ENCODE measurements at places on chromosomes 6 and 20.

GRCh38 chr20:38243709-38244020 is 16.9 kb downstream of the KIAA1755 start:
- H3K36me3 ChIP-seq, result peaks cover 20% of the 10 kb centered on the region
- H3K27ac ChIP-seq, result no peak overlapping the region
- H3K4me1 ChIP-seq, result no peaks in the 10 kb centered on the region
- H3K4me3 ChIP-seq, result no peak overlapping the region
- no peaks in the 10 kb centered on the region for H3K27me3 ChIP-seq

DNA sequence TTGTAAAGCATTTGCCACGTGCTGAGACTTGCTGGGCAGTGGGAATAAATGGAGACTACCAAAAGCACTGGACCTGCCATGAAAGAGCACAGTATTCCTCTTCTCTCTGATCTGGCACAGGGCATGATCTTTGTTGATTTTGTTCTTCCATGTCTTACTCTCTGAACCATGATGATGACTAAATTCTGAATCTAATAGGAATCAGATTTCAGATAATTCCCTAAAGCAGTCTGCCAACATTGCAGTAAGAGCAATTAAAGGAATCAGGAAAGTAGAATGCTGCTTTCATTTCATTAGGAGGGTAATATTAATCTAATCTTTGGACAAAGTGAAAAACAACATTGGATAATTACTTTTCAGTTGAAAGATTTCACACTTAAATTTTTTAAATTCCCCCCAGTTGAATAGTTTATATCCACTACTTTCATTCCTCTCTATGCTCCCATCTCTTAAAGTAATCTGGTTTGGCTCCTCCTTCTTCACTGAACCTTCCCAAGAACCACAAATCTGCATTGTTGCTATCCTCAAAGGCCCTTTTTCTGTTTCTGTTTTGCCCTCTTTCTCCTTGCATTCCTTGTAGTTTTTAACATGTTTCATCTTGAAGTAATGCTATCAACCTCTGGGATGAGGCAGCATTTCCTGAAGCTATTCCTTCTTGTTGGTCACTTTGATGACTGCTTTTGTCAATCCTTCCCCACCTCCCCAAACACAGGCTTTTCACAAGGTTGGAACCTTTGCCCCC is 243.2 kb upstream of the TENT5A start:
- no peaks in the 10 kb centered on the region for H3K36me3 ChIP-seq
- peak; percentile 69 for DNase-seq
- H3K4me3 ChIP-seq, result no peak overlapping the region
- H3K27ac ChIP-seq, result peak overlapping the region; percentile 94
- H3K4me1 ChIP-seq, result peaks cover 39% of the 10 kb centered on the region

- no peaks in the 10 kb centered on the region for H3K36me3 ChIP-seq
- no peak for DNase-seq
- no peaks in the 10 kb centered on the region for H3K4me1 ChIP-seq
- no peak overlapping the region for H3K27ac ChIP-seq
- H3K27me3 ChIP-seq, result no peaks in the 10 kb centered on the region
- H3K4me3 ChIP-seq, result no peak overlapping the region
Measured at GRCh38 chr20:22490287-22491193, 93.8 kb downstream of the FOXA2 start.

GRCh38 chr6:17914651-17915050 is 72.8 kb downstream of the KIF13A start:
- H3K4me1 ChIP-seq, result no peaks in the 10 kb centered on the region
- H3K36me3 ChIP-seq, result no peaks in the 10 kb centered on the region
- H3K27me3 ChIP-seq, result no peaks in the 10 kb centered on the region

- H3K4me1 ChIP-seq, result no peaks in the 10 kb centered on the region
- H3K36me3 ChIP-seq, result no peaks in the 10 kb centered on the region
- H3K4me3 ChIP-seq, result no peak overlapping the region
- peaks cover 40% of the 10 kb centered on the region for H3K27me3 ChIP-seq
- DNase-seq, result no peak
Measured at GRCh38 chr20:37564388-37565133, 36.9 kb upstream of the BLCAP start.

DNA sequence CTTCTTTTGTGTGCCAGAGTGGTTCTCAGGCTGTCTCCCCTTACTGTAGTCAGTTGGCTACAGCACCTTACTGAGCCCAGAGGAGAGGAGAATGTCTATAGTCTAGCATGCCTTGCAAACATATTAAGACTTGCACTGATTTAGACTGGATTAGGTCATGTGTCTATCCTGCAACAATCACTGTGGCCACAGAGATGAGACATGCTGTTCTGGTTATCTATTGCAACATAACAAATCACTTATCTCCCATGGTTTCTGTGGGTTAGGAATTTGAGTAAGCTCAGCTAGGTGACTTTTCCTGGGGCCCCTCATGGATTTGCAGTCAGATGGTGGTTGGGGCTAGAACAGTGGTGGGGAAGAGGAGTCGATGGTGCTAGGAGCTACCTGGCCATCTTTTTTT is 261.3 kb downstream of the SOD2 start:
- no peaks in the 10 kb centered on the region for H3K27me3 ChIP-seq
- no peaks in the 10 kb centered on the region for H3K4me1 ChIP-seq
- no peak overlapping the region for H3K4me3 ChIP-seq
- no peak for DNase-seq

- H3K4me1 ChIP-seq, result peaks cover 7% of the 10 kb centered on the region
- peaks cover 10% of the 10 kb centered on the region for H3K36me3 ChIP-seq
- peak; percentile 66 for DNase-seq
- no peak overlapping the region for H3K27ac ChIP-seq
- H3K4me3 ChIP-seq, result no peak overlapping the region
- no peaks in the 10 kb centered on the region for H3K27me3 ChIP-seq
Measured at GRCh38 chr6:157314705-157315321, 8.5 kb downstream of the TMEM242 start.

DNA sequence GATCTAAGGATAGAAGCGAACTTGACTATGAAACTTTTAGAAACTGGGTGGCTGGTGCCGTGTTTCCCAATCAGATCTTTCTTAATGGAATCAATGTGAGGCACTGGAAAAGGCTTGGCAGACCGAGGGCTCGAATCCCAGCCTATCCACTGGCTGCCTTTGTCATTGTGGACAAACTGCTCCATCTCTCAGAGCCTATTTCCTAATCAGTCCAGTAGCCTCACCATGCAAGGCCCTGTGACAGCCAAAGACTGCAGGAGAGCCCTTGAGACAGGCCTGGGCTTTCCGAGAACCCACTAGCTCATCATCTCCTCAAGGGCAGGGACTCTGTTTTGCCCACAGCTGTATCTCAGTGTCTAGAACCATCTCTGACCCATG is 43.4 kb downstream of the SPDEF start:
- no peaks in the 10 kb centered on the region for H3K36me3 ChIP-seq
- H3K4me3 ChIP-seq, result no peak overlapping the region
- no peak overlapping the region for H3K27ac ChIP-seq
- DNase-seq, result no peak
- peaks cover 7% of the 10 kb centered on the region for H3K27me3 ChIP-seq

DNA sequence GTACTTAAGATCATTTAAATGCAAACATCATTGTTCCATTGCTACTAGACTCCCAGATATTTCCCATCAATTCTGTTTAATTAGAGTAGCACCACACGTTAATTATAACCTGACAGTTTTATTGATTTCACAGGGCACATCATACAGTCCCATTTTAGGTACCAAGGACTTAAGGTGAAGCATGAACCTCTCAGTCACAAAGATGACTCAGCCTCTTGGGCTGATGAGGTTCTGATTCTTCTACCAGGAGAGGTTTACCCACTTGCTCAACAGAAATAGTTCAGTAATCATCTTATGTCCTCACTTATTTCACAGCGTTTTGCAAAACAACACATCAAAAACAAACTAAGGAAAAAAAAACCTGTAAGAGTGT is 98.5 kb downstream of the HIVEP2 start:
- H3K4me3 ChIP-seq, result peak overlapping the region; percentile 48
- DNase-seq, result peak; percentile 44
- H3K27me3 ChIP-seq, result no peaks in the 10 kb centered on the region
- H3K27ac ChIP-seq, result peak overlapping the region; percentile 96

- no peak overlapping the region for H3K27ac ChIP-seq
- peaks cover 7% of the 10 kb centered on the region for H3K4me1 ChIP-seq
- no peak for DNase-seq
- H3K27me3 ChIP-seq, result no peaks in the 10 kb centered on the region
Measured at GRCh38 chr6:167956983-167957492, 40.4 kb upstream of the KIF25 start.

- no peaks in the 10 kb centered on the region for H3K27me3 ChIP-seq
- peak overlapping the region; percentile 73 for H3K27ac ChIP-seq
- no peaks in the 10 kb centered on the region for H3K36me3 ChIP-seq
- H3K4me1 ChIP-seq, result peaks cover 4% of the 10 kb centered on the region
- DNase-seq, result peak; percentile 6
Measured at GRCh38 chr6:36028088-36028876, 674 bp downstream of the MAPK14 start.

- no peak for DNase-seq
- H3K4me3 ChIP-seq, result no peak overlapping the region
- H3K27ac ChIP-seq, result no peak overlapping the region
- H3K4me1 ChIP-seq, result no peaks in the 10 kb centered on the region
- no peaks in the 10 kb centered on the region for H3K27me3 ChIP-seq
Measured at GRCh38 chr6:37928217-37928616, 108.7 kb downstream of the ZFAND3 start.

DNA sequence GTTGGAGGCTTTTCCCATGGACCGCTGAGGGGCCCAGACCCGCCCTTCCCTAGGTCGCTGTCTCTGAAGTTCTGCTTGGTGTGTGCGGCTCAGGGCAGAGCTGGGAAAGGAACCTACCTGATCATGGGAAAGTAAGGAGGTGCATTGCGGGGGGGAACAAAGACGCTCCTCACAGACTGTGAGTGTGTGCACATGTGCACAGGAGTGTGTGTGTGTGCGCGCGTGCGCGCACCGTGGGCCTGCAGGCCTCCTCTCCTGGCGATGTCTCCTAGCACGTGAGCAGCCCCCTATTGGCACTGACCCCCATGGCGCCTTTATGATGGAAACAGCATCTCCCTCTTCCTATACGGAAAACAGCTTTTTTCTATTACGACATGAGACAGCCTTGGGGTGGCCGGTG is 224.1 kb downstream of the TAF4 start:
- no peaks in the 10 kb centered on the region for H3K36me3 ChIP-seq
- H3K4me1 ChIP-seq, result no peaks in the 10 kb centered on the region
- no peaks in the 10 kb centered on the region for H3K27me3 ChIP-seq
- DNase-seq, result no peak
- H3K27ac ChIP-seq, result no peak overlapping the region

GRCh38 chr20:33401184-33401920 is at the start of gene CDK5RAP1:
Gene CDK5RAP1 (minus strand): TSS chr20:33401519. CDS start chr20:33397064, 4,455 bp downstream.
- peak; percentile 89 for DNase-seq
- H3K4me3 ChIP-seq, result peak within 1 kb of the TSS; percentile 84
- peaks cover 10% of the 10 kb centered on the region for H3K4me1 ChIP-seq
- H3K27ac ChIP-seq, result peak within 1 kb of the TSS; percentile 29
- no peaks in the 10 kb centered on the region for H3K27me3 ChIP-seq
- no peaks in the 10 kb centered on the region for H3K36me3 ChIP-seq

DNA sequence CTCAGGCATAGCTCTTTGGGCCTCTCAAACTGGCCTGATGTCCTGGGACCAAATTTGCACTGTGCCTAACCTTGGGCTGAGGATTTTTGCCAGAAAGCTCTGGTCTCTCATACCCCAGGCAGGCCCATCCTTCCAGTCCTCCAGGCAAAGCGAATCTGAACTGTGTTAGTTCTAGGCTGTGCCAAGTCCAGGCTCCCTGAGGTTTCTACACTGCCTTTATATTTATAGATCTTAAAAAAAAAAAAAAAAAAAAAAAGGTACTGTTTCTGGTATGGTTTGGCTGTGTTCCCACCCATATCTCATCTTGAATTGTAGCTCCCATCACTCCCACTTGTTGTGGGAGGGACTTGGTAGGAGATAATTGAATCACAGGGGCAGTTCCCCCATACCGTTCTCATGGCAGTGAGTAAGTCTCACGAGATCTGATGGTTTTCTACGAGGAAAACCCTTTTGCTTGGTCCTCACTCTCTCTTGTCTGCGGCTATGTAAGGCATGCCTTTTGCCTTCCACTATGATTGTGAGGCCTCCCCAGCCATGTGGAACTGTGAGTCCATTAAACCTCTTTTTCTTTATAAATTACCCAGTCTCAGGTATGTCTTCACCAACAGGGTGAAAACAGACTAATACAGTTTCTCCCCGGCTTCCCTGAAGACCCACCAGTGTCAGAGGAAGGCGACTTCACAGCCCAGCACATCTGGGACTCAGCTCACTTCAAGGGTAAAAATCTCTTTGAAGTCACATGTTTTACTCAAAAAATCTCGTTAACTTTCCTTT is 39.0 kb upstream of the TBXT start:
- H3K4me1 ChIP-seq, result no peaks in the 10 kb centered on the region
- no peaks in the 10 kb centered on the region for H3K27me3 ChIP-seq
- H3K4me3 ChIP-seq, result no peak overlapping the region
- no peak for DNase-seq
- no peak overlapping the region for H3K27ac ChIP-seq

- no peak for DNase-seq
- no peak overlapping the region for H3K4me3 ChIP-seq
- H3K36me3 ChIP-seq, result no peaks in the 10 kb centered on the region
- H3K4me1 ChIP-seq, result peaks cover 4% of the 10 kb centered on the region
- no peak overlapping the region for H3K27ac ChIP-seq
Measured at GRCh38 chr6:24486065-24486464, 3.3 kb downstream of the GPLD1 start.

DNA sequence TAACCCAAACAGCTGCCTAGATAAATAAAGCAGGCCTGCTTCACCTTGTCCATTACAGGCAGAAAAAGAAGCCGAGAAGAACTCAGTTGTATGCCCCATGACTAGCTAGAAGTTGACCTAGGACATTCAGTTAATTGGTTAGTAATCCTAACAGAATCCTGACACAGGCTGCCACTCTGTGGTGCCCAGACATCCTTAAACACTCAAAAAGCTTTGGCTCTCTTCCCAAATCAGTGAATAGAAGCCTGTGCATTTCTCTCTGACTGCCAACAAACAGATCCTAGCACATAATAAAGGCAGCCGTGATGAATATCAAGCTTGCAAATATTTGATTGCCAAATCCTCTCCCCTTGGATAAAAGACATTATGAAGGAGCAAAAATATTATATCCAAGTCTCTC is 519.1 kb upstream of the EYS start:
- no peak for DNase-seq
- H3K4me1 ChIP-seq, result no peaks in the 10 kb centered on the region
- no peak overlapping the region for H3K4me3 ChIP-seq
- H3K27ac ChIP-seq, result no peak overlapping the region
- no peaks in the 10 kb centered on the region for H3K36me3 ChIP-seq

DNA sequence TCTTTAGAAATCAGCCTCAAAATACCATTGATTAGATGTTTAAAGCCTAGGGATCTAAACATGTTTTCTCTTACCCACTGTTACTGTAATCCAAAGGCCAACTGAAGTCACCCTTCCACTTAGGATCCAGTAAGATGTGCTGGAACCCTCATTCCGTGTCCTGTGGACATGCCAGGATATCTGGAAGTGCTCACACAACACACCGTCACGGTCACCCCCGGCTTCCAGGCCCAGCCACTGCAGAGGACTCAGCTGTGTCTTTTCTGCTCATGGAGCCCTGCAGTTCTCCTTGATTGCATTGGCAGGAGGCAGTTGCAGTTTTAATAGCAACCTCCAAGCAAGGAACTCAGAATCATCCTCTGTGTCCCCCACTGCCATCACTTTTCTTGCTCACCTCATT is 93.3 kb downstream of the CAP2 start:
- peaks cover 7% of the 10 kb centered on the region for H3K36me3 ChIP-seq
- no peak overlapping the region for H3K27ac ChIP-seq
- DNase-seq, result no peak
- H3K4me3 ChIP-seq, result no peak overlapping the region
- H3K27me3 ChIP-seq, result no peaks in the 10 kb centered on the region
- H3K4me1 ChIP-seq, result peaks cover under 1% of the 10 kb centered on the region
